Astrocyte of the spinal cord (primary cell): ENCODE measurements at places on chromosomes 1 and 21.
A peak's percentile ranks its signal among the peaks of the same experiment; 100 is the strongest.

DNA sequence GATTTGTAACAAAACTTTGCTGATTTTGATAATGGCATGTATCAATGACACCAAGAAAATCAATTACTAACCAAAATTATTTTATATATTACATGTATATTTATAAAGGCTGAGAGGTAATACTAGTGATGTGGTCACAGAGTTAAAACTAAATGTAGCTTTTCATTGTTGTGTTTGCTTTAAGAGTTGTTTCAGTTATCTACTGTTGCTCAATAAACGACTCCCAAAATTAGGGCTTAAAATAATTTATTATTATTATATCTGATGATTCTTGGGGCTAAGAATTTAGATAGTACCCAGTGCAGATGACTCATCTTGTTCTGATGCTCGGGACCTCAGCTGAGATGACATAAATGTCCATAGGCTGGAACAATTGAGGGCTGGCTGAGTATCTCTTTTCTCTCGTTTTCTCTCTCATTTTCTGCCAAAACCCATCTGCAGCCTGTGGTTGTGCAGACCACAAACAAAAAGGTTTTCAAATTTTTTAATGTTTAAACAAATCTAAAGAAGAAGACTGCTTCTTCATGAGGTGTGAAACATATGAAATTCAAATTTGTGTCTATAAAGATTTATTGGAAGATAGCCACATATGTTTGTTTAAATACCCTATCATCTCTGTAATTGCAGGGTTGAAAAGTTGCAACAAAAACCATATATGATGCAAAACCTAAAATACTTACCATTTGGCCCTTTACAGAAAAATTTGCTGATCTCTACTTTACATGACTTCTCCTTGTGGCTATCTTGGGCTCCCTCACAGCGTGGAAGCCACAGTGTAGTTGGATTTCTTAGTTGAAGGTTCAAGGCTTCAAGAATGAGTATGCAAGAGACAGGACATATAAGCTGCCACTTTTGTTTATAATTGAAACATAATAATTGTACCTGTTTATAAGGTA is 14.8 kb upstream of the PTPRC start:
- DNase-seq = peak; percentile 80

DNA sequence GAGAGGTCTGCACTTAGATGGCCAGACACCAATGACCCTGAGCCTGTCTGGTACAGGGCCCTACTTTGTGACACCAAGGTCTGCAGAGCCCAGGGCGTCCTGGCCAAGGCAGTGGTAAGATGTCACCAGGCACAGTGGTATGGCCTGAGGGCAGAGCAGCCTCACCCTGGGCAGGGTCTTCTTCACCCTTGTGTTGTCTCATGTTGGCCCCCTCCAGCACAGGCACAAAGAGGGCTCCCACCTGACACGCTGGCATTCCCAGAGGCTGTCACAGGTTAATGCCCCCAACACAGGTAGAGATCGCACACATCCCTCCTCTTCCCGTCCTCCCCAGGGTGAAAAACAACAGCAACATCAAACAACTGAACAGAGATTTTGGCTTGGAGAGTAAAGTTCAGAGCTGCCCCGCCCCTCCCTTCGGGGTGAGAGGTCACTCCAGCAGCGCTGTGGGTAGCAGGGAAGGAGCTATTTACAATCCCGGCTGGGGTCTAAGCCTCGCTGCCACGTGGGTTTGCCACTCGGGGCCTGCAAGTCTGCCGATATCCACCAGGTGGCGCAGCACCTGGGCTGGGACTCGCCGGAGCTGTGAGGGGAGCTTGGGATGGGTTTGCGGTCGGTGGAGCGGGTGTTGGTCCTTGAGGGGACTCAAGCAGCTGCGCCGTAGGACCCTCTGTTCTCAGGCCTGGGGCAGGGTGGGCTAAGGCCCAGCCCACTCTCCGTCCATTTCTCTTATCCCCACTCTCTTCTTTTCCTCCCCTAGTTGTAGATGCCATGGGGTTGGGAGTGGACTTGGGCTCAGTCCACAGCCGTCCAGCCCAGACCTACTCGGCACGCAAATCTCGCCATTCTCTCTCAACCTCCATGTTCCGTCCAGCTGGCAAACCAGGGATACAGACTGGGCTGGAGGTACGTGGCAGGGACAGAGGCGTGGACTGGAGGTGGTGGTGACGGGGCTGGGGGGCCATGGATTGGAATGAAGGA is 12.7 kb downstream of the EFNA3 start:
- peak; percentile 63 for DNase-seq

DNA sequence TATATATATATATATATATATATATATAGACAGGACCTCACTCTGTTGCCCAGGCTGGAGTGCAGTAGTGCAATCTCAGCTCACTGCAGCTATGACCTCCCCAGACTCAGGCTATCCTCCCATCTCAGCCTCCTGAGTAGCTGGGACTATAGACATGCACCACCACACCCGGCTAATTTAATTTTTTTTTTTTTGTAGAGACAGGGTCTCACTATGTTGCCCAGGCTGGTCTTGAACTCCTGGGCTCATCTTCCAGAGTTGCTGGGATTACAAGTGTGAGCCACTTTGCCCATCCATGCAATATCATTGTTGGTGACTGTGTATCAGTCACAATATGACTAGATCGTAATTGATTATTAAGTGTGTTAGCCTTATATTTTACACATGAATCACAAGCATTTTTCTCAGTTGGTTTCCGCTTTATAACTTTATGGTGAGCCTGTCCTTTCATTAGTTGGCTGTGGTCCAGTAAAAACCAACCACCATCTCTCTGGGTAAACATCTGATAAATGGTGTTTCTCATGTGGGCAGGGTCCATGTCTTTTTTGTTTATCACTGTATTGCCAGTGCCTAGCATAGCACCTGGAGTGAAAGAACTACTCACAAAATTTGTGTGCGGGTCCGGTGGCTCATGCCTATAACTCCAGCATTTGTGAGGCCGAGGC is 63.6 kb downstream of the MYOM3 start:
- DNase-seq = peak; percentile 18

- DNase-seq = no peak
Measured at GRCh38 chr1:2415337-2415736, 3.0 kb upstream of the PEX10 start.

- no peak for DNase-seq
Measured at GRCh38 chr1:222950892-222951291, 136.1 kb downstream of the DISP1 start.

DNA sequence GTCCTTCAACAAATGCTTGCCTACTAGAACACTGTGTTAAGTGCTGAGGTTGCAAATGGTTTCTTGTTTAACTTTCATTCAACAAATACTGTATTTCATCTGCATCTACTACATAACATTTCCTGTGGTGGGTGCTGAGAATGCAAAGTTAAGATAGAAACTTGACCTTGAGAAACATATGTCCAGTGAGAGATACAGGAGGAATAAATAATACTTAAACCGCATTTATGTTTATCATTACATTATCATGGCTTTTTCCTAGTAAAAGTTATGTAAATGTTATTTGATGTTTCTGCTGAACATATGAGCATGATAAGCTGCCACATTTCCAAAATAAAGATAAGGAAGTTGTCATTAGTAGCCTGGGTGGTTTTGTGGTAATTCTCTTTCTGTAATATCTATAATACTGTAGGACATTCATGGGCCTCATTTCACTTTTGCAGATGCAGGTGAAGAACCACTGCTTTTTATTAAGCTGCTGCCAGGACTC is 590.4 kb downstream of the PLPP3 start:
- DNase-seq = no peak

DNA sequence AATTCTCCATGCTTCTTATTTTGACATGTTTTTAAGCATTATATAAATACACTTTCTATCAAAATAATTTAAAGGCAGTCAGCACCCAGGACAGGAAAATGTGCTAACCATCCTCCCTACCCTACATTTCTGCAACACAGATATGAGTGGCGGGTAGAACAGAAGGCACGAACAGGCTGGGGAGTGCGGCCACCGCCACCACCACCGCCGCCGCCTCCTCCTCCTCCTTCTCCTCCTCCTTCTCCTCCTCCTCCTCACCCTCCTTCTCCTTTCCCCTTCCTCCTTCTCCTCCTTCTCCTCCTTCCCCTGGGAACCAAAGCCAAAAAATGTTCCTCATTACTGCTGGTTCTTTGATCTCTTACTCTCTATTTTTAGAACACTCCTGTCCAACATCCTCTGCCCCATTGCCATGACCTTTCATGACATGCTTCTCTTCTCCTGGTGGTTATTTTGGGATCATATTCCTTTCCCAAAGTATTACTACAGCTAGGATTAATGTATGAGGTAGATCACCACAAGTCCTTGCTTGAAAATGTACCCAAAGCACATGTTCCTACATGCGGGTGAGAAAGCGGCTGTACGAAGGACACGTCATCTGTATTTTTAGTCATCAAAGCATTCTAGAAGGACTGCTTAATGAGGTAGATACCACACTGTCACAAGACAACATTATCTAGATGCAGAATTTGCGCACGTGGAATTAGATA is 24.5 kb upstream of the CCN1 start:
- no peak for DNase-seq

- peak; percentile 83 for DNase-seq
Measured at GRCh38 chr1:27656157-27656893, 15.7 kb downstream of the IFI6 start.

DNA sequence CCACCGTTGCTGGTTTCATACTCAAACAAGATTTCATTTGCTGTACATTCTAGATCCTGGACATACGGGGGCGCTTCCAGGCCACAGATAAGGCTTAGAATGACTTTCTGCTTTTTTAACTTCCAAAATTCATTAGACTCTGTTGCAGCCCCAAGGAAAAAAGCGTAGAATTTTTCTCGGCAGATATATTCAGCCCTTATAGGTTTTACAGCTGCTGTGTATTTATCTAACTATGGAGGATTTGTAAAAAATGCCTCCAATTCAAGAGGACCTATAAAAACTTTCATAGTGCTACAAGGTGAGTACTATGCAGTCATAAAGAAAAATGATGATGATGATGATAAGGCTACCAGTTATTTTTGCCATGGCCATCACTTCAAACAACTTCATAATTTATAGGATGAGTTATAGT is 51.6 kb downstream of the SLC30A10 start:
- DNase-seq = peak; percentile 12

GRCh38 chr1:205376739-205377138 is 20.0 kb upstream of the KLHDC8A start:
- no peak for DNase-seq

DNA sequence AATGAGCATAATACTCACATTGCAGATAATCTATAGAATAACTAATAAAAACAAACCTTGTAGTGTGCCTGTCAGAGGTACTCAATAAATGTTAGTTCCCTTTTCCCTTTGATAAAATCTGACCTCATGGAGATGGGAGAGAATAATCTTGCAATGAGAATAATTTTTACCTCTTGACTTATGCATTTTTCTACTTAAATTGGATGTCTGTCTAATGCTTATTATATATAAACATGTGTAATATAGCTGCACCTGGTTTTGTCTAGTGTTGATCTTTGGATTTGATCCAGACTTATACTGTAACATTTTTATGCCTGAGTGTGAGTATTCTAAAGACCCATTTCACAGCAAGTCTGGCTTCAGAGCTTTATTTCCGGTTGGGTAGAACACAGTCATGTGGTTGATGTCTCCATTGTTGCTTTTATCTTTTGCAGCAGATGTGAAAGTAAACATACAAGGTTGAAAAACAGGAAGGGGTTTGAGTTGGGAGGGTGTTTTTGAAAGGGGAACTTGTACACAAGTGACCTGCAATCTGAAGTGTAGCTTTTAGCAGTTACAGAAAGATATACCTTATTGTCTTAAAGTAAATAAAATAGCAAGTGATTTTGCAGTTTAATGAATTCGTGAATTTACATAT is 12.4 kb downstream of the EPB41 start:
- no peak for DNase-seq

- no peak for DNase-seq
Measured at GRCh38 chr1:210949039-210949438, 184.9 kb downstream of the KCNH1 start.

DNA sequence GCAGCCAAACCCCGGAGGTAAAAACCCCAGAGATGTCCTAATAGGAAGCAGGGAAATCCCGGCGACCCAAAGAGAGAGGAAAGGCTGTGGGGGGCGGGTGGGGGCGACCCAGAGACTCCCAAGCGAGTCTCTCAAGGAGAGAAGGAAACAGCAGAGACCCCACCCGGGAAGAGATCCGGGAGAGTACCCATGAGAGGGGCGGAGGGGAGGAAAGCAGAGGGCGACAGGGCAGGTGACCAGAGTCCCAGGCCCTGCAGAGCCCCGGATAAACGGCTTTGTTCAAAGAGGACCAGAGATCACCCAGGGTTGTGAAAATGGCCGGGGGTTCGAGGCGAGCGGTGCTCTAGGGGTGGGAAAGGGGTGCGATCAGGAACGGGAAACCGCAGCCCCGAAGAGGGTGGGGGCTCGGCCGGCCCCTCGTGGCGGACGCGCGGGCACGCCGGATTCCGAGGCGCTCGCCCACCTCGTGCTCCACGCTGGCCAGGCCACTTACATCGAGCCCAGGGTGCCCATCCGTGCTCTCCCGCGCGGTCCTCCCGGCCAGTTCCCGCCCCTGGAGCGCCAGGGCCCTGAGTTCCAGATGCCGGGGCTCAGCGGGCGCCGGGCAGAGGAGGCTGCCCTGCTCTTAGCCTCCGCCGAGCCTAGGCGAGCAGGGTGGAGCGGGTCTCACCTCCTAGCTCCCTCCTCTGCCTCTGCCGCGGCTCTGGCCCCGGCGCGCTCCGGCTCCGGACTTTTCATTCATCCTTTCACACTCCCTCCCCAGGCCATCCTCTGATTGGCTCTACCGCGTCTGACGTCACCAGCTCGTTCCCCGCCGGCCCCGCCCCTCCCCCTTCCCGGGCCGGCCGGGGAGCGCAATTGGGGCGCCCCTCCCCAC is 52.3 kb downstream of the RHBG start:
- peak; percentile 33 for DNase-seq

- DNase-seq = no peak
Measured at GRCh38 chr1:100107696-100108095, 25.0 kb downstream of the SASS6 start.

DNA sequence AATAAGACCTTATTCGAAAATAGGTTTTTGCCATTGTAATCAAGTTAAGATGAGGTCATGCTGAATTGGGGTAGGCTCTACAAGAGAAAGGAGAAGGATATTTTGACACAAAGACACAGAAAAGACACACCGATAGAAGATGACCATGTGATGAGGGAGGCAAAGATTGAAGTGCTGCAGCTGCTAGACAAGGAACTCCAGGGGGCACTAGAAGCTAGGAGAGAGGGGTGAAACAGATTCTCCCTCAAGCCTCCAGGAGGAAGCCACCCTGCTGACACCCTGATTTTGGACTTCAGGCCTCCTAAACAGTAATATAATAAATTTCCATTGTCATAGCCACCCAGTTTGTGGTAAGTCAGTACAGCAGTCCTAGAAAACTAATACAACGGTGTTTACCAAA is 506.8 kb upstream of the CAMK1G start:
- no peak for DNase-seq
